Mesothelial cell of epicardium (in vitro differentiated cells): ENCODE measurements at places on chromosomes 5 and 9.

DNA sequence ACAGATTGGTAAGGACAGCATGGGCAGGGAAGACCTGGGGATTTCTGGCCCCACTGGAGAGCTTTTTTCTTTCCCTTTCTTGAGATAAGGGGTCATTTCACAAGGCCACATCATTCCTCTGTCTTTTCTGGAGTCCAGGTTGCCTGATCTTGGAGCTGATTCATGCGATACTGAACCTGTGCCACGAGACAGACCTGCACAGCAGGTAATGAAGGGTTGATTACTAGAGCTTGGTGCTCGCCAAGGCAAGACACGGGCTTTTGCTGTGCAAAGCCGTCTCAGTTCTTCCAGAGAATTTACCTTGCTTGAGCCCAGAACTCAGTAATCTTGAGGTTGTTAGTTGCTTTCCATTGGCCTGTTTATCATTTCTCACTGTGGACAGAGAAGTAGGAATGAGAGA lies 39.2 kb downstream of the NUP188 start:
- DNase-seq, result no peak

GRCh38 chr5:36264202-36264760 lies 22.6 kb upstream of the NADK2 start:
- DNase-seq, result no peak

DNA sequence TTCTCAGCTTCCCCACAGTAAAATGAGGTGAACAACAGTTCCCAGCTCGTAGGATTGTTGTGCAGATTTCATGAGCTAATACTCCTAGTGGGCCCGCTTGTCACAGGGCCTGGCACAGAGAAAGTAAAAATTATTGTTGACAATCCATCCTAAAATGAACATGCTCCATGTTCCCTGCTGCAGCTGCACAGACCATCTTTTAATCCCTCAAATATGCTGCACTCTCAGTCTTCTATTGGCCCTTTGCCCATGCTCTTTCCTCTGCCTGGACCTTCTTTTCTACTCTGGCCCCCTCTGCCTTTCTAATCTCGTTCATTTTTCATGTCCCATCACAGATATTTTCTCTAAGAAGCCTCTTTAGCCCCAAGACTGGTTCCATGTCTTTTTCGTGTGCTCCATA lies 117.7 kb upstream of the NR3C1 start:
- no peak for DNase-seq

DNA sequence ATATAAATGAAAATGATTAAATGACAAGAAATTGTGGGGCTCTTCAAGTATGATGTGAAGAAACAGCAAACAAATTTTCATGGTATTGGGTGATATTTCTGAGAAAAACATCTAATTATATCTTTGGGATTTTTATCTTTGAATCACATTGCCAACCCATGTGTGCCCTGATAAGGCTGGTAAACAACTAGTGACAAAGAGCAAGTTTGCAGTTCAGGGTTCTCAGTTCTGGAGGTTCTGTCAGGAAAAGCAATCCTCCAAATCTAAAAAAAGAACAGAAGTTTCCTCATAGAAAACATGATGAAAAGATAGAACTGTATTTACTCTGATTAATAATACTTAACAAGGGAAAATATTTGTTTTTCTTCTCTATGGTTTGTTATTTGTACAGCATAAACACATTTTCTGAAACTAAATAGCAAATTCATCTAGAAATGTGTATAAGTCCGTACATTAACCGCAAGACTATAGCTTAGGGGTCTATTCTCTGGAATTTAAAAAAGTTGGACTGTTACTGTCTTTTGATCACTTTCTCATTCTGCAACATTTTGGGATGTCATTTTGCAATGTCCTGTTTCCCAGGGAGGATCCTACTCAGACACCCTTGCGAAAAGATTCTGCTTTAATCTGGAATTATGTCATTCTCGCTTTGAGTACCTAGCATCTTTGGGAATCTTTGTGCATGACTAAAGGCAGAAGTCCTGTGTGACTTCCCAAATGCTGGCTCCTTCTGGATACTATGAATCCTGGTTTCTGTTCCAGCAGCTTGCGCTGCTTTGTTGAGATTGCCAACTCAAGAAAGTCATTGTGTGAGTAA lies 308.5 kb downstream of the ADGRV1 start:
- no peak for DNase-seq
